ENCODE measurements at places on chromosomes 2 and 18.

GRCh38 chr2:95225658-95226057 is 18.3 kb downstream of the ZNF892 start:
- DNase-seq = no peak

- no peak for DNase-seq
These were observed 28.3 kb upstream of the HPCAL1 start for GRCh38 chr2:10274376-10274775.

- DNase-seq = no peak
These were observed 90.5 kb downstream of the MYO5B start for GRCh38 chr18:50104421-50104820.

DNA sequence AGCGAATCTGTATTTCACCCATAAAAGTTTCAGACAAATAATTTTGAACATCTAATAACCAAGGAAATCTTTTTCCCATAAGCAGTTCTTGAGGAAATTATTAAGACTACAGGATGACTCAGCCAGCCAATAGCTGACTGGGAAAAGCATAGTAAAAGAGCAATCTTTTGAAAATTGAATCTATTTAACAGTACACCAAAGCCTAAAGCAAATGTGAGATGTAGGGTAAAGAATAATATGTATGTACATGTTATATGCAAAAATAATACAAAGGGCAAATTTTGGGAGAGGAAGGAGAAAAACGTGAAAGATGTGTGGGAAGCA is 12.6 kb upstream of the KDSR start:
- DNase-seq = no peak

DNA sequence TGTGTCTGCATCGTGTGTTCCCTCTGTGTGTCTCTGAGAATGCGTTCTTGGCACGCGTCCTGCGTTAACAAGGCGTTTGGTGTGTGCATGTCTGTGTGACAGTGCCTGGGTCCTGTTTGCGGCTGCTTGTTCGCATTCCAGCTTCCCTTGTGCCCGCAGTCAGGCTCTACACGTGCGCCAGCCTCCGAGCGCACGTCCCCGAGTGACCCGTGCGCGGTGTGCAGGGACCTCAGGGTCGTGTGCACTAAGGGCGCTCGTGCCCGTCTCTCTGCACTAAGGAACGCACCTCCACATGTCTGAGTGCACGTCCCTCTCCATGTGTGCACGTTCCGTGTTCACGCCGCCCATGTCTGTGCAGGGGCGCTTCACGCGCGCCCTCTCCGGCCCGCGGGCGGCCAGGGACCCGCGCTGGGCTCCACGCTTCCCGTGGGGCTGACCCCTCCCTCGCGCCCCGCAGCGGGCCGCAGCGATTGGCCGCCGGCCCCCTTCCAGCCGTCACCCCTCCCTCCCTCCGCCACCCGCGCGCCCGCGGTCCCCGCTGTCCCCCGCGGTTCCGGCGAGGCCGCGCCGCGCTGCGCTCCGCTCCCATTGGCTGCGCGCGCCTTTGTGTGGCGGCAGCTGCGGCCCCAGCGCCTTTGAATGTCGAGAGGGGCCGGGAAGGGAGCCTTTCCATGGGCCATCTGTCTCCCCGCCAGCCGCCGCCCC is 229.4 kb downstream of the HAUS1 start:
- DNase-seq = no peak

- DNase-seq = no peak
These were observed 140.1 kb downstream of the PTGR3 start for GRCh38 chr18:75068682-75069435.

GRCh38 chr2:70905443-70906421 is 30.0 kb upstream of the ATP6V1B1 start:
- peak; percentile 36 for DNase-seq

DNA sequence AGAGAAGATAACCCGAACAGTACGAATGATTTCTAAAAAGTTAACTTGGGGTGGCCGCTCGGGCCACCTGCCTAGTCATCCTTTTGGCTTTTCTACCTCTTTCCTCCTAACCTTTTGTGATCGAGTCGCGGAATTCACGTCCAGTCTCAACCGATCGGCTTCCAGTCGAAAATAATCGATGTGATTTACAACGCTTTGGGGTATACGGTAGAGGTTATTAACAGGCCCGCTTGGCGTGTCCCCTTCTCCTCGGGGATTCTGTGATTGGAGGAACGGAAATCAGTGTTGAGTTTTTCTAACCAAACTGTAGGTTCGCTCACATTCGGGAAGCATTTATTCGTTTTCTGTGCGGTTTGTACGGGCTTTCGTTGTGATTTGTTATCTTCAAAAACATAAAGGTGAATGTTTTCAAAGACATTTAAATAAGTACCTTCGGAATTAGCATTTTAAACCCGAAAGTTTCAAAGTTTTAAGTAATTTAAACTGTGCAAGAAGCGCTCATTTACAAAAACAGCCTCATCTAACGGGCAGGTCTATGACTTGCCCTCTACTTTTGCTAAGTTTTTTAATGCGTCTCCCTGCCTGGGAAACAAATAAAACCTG is 588 bp upstream of the FOXI3 start:
- peak; percentile 8 for DNase-seq

- peak; percentile 76 for DNase-seq
These were observed 42.3 kb downstream of the SLC4A1AP start for GRCh38 chr2:27705851-27706622.

DNA sequence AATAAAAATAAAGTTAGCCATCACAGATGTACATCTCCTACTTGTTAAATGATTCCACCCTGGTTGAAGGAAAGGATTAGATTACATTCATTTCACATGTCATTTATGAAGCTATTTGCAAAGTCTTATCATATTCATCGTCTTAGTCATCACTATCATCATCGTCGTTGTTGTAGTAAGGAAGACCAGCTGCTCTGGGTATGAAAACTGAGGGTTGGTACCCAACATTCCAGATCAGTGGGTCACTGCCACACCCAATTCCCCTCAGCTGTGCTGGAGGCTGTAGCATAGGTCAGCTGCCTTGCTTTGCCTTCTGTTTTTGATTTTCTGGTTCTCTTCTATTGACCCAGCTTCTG is 20.9 kb upstream of the CCBE1 start:
- no peak for DNase-seq

GRCh38 chr2:219957820-219958219 is 330.4 kb downstream of the SLC4A3 start:
- DNase-seq = no peak

DNA sequence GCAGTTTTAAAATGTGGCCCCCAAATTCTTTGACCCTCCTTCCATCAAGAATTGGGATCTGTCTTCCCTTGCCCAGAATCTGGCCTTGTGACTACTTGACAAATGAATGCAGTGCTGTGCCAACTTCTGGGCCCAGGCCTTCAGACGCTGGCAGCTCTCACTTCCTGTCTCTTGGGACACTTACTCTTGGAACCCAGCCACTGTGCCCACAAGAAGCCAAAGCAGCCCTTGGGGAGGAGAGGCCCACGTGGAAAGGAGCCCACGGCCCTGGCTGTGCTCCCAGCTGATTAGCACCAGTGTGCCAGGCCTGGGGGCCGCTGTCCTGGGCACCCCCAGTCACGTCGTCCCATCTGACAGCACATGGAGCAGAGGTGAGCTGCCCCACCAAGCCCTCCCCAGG is 56.6 kb downstream of the RPL37A start:
- peak; percentile 66 for DNase-seq

DNA sequence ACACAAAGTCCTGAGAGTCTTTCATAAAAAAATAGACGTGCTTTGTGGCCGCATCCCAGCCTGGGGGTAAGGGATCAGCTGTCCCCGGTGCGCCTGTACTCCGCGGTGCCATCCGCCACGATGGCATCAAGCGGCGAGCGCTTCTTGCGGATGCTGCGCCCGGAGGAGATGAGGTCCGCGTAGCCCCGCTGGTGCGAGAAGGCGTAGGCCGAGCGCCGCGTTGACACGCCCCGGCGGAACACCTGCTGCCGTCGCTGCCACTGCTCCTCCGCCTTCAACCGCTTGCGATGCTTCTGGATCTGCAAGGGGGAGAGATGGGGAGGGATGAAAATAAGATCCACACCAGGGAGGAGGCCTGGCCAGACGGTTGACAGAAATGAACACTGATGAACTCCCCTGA is 26.8 kb upstream of the NARS1 start:
- no peak for DNase-seq

DNA sequence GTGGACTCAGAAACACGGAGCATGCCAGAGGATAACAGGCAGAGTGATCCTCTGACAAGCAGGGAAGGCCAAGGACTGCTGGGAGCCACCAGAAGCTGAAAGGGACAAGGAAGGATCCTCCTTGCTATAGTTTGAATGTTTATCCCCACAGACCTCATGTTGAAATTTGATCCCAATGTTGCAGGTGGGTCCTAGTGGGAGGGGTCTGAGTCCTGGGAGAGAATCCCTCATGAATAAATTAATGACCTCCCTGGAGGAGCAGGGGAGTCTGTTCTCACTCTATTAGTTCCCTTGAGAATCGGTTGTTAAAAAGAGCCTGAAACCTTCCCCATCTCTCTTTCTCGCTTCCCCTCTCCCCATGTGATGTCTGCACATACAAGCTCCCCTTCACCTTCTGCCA is 124.4 kb downstream of the FBXO15 start:
- no peak for DNase-seq

DNA sequence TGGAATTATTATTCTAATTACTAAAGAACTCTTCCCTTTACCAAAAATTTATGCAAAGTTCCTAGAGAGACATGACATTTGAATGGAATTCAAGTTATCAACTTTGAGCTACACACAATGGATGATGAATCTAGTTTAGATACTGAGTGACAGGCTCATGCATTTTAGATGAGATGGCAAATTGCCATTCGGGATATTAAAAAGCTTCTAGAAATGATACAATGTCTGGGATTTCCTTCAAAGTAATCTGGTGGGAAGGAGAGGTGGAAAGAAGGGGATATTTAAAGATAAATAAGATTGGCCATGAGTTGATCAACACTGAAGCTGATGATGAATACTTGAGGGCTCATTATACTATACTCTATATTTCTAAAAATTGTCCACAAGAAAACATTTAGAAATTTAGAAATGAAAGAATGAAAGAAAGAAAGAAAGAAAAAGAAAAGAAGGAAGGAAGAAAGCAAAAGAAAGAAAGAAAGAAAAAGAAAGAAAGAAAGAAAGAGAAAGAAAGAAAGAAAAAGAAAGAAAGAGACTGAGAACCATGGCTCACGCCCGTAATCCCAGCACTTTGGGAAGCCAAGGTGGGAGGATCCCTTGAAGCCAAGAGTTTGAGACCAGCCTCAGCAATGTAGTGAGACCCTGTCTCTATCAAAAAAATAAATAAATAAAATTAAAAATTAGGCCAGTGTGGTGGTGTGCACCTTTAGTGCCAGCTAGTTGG is 62.6 kb upstream of the NEDD4L start:
- DNase-seq = no peak

DNA sequence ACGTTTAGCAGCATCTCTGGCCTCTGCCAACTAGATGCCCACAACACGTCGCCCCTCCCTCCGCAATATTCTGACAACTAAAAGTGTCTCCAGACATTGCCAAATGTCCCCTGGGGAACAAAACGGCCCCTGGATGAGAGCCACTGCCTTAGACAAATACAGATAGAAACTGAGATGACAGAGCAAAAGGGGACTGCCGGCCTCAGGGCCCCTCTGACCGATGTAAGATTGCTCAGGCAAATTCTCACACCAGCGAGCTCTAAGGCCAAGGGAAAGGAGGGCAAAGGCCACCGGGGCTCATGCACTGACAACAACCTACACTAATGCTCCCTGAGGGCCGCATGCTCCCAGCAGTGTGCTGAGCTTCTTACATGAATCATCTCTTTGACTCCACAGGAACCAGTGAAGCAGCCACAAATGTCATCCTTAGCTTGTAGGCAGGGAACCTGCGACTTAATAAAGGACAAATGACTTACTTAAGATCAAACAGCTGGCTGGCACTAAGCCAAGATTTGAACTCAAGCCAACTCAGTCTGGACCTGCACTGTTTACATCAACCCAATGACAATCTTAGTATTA is 228.5 kb downstream of the TTC32 start:
- DNase-seq = no peak
